ENCODE measurements at places on chromosomes 1 and 21.

DNA sequence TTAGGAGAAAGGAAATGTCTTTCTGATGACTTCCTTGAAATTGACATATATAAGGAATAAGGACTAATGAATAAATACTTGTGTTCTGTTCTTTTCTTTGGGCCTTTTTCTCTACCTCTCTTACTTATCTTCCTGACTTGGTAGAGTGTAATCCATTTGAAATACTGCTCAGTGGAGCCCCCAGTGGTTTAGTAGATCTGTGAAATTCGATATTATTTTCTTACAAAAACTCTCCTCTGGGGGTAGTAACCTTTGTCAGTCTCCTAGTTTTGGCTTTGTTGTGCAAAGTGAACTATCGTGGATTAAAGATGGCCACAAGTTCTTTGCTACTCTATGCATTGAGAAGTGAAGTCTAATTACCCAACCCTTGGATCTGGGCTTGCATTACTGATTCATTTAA, 48.8 kb downstream of the DUSP10 start:
- DNase-seq = no peak

DNA sequence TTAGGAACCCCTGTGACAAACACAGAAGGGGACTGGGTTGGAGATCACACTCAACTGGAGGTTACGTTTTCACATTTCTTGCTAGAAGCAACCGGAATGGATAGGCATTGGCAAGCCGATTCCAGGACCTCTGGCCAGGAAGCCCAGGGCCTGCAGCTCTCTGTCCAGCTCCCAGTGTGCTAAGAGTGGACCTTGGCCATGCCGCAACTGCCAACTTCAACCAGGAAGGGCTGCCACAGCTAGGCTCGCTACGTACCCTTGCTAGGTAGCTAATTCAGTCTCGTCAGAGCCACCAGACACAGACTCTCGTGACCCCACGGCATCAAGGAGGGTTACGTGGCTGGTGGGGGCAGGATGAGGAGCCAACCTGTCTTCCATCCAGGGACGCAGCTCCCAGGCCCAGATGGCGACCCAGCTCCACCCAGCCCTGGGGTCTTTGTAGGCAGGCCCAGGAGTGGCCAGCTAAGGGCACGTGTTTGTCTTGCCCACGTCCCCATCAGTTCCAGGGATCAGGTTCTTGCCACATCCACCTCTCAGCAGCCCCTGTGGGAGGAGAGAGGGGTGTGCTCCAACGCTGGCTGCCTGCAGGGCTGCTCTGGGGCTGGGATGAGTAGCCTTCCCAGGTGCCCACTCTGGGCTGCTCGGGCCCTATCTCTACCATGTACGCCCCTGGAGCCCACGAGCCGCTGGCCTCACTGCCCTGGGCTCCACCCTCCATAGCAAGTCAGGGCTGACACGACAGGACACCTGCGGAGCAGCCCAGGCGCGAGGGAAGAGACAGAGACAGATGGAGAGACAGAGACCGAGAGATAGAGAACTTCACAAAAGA, 39.2 kb downstream of the UBE2G2 start:
- DNase-seq = no peak

DNA sequence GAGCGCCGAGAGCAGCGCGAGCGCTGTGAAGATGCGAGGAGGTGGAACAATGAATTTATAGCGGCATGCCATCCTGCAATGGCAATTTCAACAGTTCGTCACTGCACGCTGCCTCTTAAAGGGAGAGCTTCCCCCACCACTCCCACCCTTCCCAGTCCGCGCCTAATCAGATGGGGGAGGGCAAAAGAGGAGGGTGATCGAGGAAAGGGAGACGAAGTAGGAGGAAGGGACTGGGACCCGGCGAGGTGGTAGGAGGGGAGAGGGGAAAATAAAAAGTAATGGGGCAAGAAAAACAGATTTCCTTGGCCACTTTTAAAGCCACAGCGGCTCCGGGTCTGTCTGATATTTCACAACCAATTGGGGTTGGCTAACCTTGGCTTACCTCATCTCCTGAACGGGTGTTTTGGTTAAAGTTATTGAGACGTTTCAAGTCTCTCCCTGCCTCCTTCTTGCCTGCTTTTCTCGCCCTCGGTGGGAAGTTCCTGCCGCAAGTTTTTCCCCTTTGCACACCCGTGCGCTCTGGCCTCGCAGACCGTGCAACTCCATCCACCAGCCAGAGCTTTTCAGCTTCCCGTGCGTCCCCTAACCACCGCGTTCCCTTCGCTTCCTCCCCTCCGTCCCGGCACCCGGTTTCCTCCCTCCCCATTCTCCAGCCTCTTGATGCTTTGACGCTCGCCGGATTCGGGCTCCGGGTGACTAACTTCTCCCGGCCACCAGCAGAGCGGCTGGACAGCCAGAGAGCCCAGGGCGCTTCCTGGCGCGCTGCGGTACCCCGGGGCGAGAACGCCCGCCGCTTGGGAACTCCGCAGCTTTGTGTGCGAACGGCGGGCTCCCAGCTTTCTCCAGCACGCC, at the start of gene ADAMTS5:
Gene ADAMTS5, minus strand, starts transcription at position 27 of the 852 bp plus-strand sequence. CDS start 697 bp downstream, outside the sequence.
- DNase-seq = no peak

DNA sequence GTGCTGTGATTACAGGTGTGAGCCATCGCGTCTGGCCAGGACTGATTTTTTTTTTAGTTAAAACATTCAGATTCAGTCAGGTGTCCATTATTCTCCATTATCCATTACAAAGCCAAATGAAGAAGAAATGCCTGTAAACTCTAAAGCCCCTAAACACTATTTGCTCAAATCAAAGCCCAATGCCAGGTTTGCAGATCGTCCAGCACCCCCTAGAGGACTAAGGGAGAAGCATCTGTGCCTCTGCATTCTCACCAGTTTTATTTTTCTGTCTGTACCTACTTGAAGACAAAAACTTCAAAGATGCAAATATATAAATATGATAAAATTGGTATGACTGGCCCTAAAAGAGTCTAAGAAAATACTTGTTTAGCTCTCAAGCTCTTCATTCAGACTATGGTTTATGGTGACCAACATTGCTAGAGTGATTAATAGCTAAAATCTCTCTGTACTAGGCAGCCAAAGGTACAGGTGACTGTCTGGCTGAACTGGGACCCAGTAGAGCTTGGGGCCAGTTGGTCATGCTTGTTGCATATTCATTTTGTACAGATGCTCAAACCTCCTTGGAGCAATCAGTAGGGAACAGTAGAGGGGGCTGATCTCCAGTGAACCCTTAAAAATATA, 138.4 kb downstream of the SYT2 start:
- no peak for DNase-seq

- no peak for DNase-seq
These were observed 389.9 kb downstream of the SIPA1L2 start for GRCh38 chr1:232239998-232240397.

GRCh38 chr1:57986432-57986831, 560.1 kb downstream of the OMA1 start:
- no peak for DNase-seq

GRCh38 chr1:212752252-212752933, 39.2 kb downstream of the NSL1 start:
- no peak for DNase-seq

- DNase-seq = no peak
These were observed 6.6 kb upstream of the APP start for GRCh38 chr21:26177187-26177586.

- no peak for DNase-seq
These were observed 255.1 kb upstream of the FGGY start for GRCh38 chr1:59041646-59042277.

DNA sequence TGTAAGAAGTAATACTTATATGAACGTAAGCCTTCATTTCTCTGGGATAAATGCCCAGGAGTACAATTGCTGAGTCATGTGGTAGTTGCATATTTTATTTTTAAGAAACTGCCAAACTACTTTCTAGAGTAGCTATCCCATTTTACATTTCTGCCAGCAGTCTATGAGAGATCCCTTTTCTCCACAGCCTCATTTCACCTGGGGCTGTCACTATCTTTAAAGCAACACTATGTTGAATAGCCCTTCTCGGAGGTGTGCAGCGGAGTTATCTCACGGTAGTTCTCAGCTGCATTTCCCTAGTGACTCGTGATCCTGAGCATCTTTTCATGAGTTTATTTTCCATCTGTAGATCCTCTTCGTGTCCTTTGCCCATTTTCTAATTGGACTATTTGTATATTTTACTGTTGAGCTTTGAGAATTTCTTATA, 93.4 kb downstream of the ADARB1 start:
- DNase-seq = no peak

- DNase-seq = no peak
These were observed 142.2 kb downstream of the RABGAP1L start for GRCh38 chr1:174301295-174302077.

- DNase-seq = no peak
These were observed 27.8 kb downstream of the RPAP2 start for GRCh38 chr1:92326681-92327080.

DNA sequence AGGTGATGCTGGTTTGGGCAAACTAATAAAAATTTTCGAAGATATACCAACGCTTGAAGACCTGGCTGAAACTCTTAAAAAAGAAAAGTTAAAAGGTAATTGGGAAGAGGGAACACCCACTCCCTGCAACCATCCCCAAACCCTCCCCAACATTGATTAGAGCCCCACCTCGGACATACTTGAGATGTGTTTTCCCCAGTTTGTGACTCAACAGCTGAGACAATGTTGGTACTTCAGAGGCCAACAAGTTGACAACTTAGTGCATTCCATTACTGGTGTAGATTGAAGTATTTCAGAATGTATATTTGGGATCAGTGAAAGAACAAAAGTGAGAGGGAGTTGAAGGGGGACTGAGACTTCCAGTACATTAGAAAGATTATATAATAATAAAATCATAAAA, 5.1 kb downstream of the IFI16 start:
- DNase-seq = no peak

DNA sequence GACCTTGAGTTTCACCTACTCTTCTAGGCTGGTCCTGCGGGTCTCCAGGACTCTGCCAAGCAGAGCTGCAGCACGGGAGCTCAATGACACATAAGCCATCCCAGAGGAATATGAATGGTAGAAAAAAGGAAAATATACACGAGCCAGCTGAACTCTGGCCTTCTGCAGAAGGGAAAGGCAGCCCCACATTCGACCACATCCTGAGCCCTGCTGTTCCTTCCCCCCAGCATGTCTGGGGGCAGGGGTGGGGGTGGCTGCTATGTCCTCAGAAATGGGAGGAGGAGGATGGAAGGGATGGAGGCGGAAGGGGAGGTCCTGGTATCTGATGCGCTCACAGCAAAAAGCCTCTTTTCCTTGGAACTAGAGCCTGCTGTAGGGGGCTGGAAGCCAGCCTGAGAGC, 12.1 kb upstream of the KDF1 start:
- DNase-seq = no peak

DNA sequence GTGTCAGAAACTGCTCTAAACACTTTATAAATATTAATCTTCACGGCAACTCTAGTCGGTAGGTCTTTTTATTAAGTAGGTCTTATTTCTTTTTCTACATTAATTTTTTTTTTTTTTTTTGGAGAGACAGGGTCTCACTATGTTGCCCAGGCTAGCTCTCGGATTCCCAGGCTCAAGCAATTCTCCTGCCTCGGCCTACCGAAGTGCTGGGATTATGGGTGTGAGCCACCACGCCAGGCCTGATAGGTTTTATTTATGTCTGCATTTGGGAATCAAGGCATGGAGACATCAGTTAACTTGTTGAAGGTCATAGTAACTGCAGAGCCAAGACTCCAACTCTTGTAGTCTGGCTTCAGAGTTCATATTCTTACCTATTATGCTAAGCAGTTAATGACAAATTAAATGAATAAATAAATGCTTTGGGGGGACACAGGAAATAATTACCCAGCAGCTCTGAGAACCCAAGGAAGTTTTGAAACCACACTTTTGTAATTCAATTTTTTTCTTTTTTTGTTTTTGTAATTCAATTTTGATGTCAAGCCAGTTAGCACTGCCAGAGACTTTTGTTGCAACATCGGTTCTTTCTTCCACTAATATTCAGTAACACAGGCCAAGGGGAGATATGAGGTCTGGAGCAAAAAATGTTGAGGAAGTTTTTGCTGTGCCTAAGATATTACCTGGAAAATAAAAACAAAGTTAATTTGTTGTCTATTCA, 9.4 kb upstream of the UAP1 start:
- no peak for DNase-seq

- DNase-seq = no peak
These were observed 14.3 kb downstream of the OR2B11 start for GRCh38 chr1:247443641-247444040.

DNA sequence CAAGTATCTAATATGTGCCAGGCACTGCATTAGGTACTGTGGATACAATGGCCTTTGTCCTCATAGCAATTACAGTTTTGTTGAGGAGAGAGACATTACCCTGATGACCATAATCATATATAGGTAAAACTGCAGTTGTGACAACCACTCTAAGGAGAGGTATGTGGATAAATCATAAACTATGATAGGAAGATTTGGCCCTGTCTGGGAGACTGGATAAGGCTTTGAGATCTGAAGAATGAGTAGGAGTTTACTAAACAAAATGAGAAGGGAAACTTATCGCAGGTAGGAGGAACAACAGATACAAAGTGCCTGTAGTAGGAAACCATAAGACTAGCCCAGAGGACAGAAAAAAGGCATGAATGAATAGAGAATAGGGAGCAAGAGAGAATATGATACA, 4.4 kb downstream of the TMCO1 start:
- DNase-seq = no peak

GRCh38 chr1:43321331-43321891, 16.2 kb upstream of the MPL start:
- DNase-seq = no peak

GRCh38 chr1:5966543-5967205, 25.6 kb downstream of the NPHP4 start:
- DNase-seq = no peak

DNA sequence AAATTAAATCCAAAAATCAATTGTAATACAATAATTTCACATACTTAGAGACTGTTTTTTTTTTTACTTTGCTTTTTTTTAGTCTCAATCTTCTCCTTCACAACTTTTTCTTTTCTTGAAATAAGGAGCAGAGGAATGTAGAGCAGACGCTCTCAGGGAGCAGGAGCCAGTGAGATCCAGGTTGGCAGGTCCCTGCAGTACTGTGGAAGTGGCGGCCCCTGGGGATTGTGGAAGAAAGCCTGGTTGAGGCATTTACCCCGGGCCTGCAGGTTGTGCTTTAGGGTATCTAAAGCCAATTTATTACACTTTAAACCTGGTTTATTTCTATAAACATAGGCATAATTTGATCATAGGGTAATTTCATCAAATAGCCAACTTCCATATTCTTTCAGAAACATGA, 748 bp upstream of the OR2AJ1 start:
- no peak for DNase-seq

- no peak for DNase-seq
These were observed 514.4 kb upstream of the B3GALT2 start for GRCh38 chr1:193700710-193701355.

GRCh38 chr1:202081992-202082391, 40.7 kb upstream of the GPR37L1 start:
- DNase-seq = no peak

GRCh38 chr1:91600431-91601337, 100.0 kb downstream of the CDC7 start:
- DNase-seq = no peak

- no peak for DNase-seq
These were observed 100.3 kb downstream of the CACNA1E start for GRCh38 chr1:181583598-181583997.

Measured in stimulated activated CD4-positive, alpha-beta T cell treated with anti-CD3 and anti-CD28 coated beads, TNF-alpha, amount 100 ng/mL, for 24 hours (primary cell).